Fibroblast of lung (primary cell): ENCODE measurements at places on chromosomes 5 and 9. TPM values are rescaled to one million over a fixed set of nuclear protein-coding genes. Genes with fewer than 3 reads are reported as not detected.

DNA sequence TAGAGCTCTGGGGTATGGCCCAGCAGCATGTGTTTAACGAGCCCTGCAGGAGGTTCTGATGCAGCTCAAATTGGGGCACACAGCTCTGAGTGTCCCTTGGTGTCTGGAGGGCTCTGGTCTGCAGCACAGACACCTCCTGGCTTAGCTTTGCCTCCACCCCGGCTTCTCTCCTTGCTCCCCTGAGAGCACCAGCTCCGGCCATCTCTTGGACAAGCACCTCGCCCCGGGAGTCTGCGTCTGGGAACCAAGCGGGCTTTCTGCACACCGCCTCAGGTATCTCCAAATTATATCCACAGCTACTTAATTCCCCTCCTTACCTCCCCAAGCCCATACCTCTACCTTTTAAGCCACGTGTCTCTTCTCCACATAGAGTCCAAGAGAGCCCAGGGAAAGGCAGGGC is 83.7 kb upstream of the IRX4 start:
- H3K27ac ChIP-seq: no peak overlapping the region
- H3K27me3 ChIP-seq: no peaks in the 10 kb centered on the region
- H3K4me1 ChIP-seq: no peaks in the 10 kb centered on the region
- DNase-seq: no peak
- H3K4me3 ChIP-seq: no peak overlapping the region

- no peaks in the 10 kb centered on the region for H3K4me1 ChIP-seq
- no peak overlapping the region for H3K27ac ChIP-seq
- H3K4me3 ChIP-seq: no peak overlapping the region
- H3K36me3 ChIP-seq: no peaks in the 10 kb centered on the region
- H3K27me3 ChIP-seq: no peaks in the 10 kb centered on the region
These were observed 1186.6 kb upstream of the SEMA6A start for GRCh38 chr5:117761186-117761585.

DNA sequence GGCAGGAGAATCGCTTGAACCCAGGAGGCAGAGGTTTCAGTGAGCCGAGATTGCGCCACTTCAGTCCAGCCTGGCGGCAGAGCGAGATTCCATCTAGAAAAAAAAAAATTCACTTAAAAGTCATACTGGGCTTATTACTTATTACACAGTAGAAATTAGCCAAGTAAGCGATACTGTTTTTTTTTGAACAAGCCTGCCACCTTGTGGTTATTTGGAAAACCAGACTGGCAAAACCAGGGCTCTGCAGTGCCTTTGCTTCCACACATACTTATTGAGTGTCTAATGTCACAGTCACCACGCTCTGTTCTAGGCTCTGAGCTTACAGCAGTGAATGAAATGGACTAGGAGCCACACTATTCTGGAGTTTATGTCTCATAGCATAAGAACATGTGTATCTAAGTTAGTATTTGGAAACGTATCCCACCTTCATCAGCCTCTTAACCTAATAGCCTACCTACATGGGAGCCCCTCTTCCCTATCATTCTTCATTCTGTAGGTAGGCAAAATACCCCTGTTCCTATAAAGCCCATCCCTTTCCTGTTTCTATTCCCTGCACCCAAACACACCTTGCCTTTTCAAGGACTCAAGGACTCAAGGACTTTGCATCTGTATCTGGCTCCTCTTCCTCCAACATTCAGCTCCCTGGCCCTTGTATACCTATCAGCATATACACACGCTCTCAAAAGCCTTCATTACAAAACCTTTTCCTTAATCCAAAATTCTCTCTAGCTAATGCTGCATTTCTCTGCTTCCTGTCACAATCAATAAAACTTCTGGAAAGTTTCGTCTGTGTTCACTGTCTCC is 13.9 kb upstream of the BASP1 start:
- H3K4me3 ChIP-seq: no peak overlapping the region
- no peak overlapping the region for H3K27ac ChIP-seq
- no peaks in the 10 kb centered on the region for H3K4me1 ChIP-seq
- no peaks in the 10 kb centered on the region for H3K27me3 ChIP-seq
- no peaks in the 10 kb centered on the region for H3K36me3 ChIP-seq

DNA sequence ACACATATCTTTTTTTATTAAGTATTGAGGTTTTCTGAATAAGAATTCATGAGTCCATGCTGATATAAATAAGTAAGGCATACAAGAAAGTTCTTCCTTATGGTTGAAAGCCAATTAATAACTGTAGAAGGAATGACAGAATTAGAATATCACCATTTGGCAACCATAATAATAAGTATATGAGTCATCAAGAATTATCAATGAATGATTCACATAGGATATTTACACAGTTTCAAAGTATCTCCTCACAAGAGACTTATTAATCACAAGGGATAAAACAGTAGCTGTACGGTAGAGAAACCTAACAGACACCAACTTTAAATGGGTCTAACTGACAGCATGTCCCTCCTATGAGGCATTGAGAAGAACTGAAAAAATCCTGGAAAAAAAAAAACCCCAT is 161.6 kb downstream of the NR3C1 start:
- H3K36me3 ChIP-seq: no peaks in the 10 kb centered on the region
- no peaks in the 10 kb centered on the region for H3K27me3 ChIP-seq
- H3K4me1 ChIP-seq: peaks cover 38% of the 10 kb centered on the region
- peak; percentile 75 for DNase-seq
- H3K4me3 ChIP-seq: no peak overlapping the region

DNA sequence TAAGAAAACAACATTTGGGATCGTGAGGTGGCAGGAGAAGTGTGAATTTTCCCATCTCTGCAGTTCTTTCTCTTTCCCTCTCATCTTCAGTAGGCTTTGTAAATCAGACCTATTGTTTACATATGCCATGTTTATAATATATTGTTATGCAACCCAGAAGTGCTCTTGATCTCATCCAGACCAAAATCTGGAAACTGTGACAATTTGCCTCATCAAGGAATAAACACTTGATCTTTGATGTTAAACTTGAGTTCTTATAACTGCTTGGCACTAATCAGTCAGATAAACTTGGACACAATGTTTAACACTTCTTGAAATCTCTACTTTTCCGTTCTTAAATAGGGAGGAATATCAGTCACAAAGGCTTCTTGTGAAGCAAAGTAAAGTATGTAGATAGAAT is 384.7 kb downstream of the DMRT2 start:
- no peak overlapping the region for H3K4me3 ChIP-seq
- no peaks in the 10 kb centered on the region for H3K4me1 ChIP-seq
- no peaks in the 10 kb centered on the region for H3K36me3 ChIP-seq
- H3K27ac ChIP-seq: no peak overlapping the region

GRCh38 chr5:79955941-79956670 is 35.0 kb downstream of the MTX3 start:
- no peak overlapping the region for H3K27ac ChIP-seq
- DNase-seq: peak; percentile 77
- H3K4me3 ChIP-seq: no peak overlapping the region
- H3K27me3 ChIP-seq: no peaks in the 10 kb centered on the region

GRCh38 chr9:126860077-126860756 is at the start of gene ZBTB34:
Gene ZBTB34 (plus strand): TSS chr9:126860639. CDS start chr9:126879400, 18,761 bp downstream.
- peak; percentile 44 for DNase-seq
- peak within 1 kb of the TSS; percentile 73 for H3K27ac ChIP-seq
- H3K4me3 ChIP-seq: peak within 1 kb of the TSS; percentile 92
- H3K36me3 ChIP-seq: peaks cover 3% of the 10 kb centered on the region
- peaks cover 27% of the 10 kb centered on the region for H3K27me3 ChIP-seq

DNA sequence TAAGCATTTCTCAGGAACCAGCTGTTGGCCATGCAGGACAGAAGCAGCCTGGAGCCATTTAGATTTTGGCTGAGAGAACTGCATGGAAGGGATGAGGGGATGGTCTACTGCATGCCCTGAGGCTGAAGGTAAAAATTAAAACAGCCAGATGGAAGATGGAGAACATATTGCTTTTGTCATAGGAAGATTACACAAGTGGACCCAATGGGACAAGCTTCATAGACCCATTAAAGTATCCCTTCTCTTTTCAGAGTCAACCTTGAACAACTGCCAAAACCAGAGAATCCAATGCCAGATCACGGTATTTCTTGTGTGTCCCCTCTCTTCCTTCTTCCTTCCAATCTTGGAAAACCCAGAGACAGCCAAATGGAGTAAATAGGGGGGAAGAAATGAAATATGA is 253.4 kb downstream of the NR2F1-AS1 start:
- H3K4me3 ChIP-seq: no peak overlapping the region
- H3K27me3 ChIP-seq: no peaks in the 10 kb centered on the region
- no peak overlapping the region for H3K27ac ChIP-seq
- H3K36me3 ChIP-seq: no peaks in the 10 kb centered on the region
- no peak for DNase-seq

- H3K4me3 ChIP-seq: peak overlapping the region; percentile 93
- H3K4me1 ChIP-seq: peaks cover 7% of the 10 kb centered on the region
- H3K36me3 ChIP-seq: no peaks in the 10 kb centered on the region
- peak; percentile 57 for DNase-seq
- H3K27ac ChIP-seq: peak overlapping the region; percentile 97
- no peaks in the 10 kb centered on the region for H3K27me3 ChIP-seq
These were observed 577 bp downstream of the AP3S1 start for GRCh38 chr5:115842089-115842935.

DNA sequence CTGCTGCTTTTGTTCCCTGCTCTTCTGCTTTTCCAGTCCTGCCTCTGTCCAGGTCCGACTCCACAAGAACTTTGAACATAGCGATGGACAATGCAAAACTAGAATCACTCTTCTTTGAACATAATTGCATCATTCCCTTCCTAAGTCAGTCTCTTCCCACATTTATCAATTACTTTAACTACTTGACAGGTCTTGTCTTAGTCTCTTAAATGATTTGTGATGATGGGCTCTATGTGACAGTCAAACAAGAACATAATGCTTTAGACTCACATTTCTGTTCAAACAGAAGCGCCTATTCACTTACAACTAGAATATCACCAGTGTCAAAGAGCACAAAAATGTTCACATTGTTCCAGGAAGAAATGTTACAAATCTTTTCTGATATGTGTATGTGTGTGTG is 278.1 kb downstream of the SH3GL2 start:
- no peak overlapping the region for H3K27ac ChIP-seq
- no peak overlapping the region for H3K4me3 ChIP-seq
- H3K4me1 ChIP-seq: no peaks in the 10 kb centered on the region
- no peak for DNase-seq
- no peaks in the 10 kb centered on the region for H3K36me3 ChIP-seq

GRCh38 chr5:36786448-36787012 is 90.0 kb upstream of the NIPBL start:
- H3K4me1 ChIP-seq: no peaks in the 10 kb centered on the region
- no peaks in the 10 kb centered on the region for H3K36me3 ChIP-seq
- H3K27me3 ChIP-seq: no peaks in the 10 kb centered on the region
- no peak for DNase-seq
- no peak overlapping the region for H3K27ac ChIP-seq

CAPSL gene
- polyA plus RNA-seq: 0.73 and 0.96 TPM in 2 replicates

MSMP gene
- polyA plus RNA-seq: not detected in 2 replicates

CDKN2B-AS1 gene
- 1.1 and 1.7 TPM in 2 replicates for polyA plus RNA-seq
